ENCODE measurements at places on chromosomes 5 and 9.

DNA sequence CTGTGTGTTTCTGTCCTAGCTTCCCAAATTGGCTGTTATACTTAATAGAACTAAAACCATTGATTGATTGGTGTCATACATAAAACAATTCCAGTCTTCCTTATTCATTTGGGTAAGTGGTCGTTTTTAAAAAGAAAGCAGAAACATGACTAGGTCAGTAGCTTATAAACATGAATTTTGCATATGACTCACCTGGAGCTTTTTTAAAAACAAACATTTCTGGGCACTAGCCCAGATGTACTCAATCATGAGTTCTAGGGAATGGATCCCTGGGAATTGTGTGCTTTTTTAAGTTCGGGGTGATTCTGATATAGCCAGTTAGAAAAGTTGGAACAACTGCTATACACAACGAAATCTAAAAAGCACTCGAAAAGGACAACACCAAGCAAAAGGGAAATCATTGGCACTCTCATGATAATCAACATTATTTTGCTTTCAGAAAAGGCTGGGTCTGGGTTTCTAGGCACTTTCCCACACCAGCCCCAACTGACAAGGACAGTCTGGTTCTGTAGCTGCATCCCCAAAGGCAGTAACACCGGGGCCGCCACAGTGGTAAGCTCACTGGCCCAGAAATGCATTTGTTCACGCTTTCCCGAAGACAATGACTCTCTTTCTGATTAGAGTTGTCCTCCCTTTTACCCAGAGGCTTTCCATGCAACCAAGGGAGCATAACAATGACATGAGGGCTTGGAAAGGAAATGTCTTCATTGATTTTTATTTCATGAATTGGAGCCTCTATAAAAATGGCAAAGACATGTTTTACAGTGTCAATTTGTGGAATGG is 664.9 kb upstream of the WWC1 start:
- DNase-seq = peak; percentile 66

DNA sequence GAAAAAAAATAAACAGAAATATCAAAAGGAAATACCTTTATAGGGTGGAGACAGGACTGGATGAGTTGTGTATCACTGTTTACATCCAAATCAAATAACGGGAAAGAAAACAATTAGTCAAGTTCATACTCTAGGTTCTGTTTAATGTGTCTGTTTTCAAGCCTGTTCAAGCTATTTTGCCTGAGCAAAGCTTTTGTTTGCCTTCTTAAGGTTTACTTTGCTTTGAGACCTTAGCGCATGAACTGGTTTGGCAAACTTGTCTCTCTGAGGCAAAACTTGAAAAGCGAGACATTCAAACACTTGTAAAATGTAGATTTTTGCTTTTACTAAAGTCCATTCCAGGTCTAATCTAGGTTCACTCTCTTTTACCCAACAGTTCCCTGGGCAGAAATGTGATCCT is 174.1 kb upstream of the RFX3 start:
- no peak for DNase-seq

DNA sequence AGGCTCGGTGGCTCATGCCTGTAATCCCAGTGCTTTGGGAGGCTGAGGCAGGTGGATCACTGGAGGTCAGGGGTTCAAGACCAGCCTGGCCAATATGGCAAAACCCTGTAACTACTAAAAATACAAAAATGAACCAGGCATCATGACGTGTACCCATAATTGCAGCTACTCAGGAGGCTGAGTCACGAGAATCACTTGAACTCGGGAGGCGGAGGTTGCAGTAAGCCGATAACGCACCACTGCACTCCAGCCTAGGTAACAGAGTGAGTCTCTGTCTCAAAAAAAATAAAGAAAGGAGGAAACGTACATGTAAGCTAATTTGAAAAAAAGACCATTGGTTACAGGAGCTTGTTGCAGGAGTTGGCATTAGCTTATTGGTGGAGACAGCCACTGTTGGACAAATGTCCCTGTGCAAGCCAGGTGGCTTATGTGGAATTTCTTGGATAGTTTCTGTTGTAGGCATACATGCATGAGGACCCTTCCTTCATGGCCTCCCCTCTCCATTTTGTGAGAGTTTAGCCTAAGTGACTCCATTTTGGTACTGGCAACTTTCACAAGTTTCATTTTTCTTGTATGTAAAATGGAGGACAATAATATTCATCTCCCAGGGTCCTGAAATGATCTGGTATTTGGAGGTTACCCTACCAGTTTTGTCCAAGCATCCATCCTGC is 16.8 kb upstream of the RAB14 start:
- no peak for DNase-seq

GRCh38 chr5:9058666-9059065 is 487.2 kb downstream of the SEMA5A start:
- DNase-seq = peak; percentile 57

DNA sequence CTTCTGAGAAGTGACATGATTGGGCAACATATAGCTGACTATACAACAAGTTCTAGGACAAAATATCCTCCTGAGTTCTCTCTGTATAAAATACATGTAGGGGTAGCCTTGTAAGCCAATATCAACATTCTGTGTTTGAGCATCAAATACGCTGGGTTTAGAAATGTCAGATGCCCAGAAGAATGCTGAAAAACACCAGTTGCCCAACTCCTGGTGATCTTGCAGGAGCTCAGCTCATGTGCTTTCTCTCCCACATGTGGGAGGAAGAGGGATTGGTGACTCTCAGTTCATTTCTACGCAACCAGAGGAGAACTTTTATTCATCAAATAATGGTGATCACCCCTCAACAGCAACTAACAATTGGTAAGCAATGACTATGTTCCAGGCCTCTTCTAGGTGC is 810.9 kb upstream of the ACO1 start:
- DNase-seq = no peak
